ENCODE measurements at places on chromosomes 1 and 21. TPM values are rescaled to one million over a fixed set of nuclear protein-coding genes. Genes with fewer than 3 reads are reported as not detected.

GRCh38 chr1:244090645-244091044 lies 39.6 kb downstream of the ZBTB18 start:
- DNase-seq: no peak

GRCh38 chr1:225460737-225461532 lies 33.1 kb upstream of the LBR start:
- peak; percentile 64 for DNase-seq

VCAM1 gene
- polyA plus RNA-seq: 0.51 TPM

AMY2A gene
- not detected for polyA plus RNA-seq

DNA sequence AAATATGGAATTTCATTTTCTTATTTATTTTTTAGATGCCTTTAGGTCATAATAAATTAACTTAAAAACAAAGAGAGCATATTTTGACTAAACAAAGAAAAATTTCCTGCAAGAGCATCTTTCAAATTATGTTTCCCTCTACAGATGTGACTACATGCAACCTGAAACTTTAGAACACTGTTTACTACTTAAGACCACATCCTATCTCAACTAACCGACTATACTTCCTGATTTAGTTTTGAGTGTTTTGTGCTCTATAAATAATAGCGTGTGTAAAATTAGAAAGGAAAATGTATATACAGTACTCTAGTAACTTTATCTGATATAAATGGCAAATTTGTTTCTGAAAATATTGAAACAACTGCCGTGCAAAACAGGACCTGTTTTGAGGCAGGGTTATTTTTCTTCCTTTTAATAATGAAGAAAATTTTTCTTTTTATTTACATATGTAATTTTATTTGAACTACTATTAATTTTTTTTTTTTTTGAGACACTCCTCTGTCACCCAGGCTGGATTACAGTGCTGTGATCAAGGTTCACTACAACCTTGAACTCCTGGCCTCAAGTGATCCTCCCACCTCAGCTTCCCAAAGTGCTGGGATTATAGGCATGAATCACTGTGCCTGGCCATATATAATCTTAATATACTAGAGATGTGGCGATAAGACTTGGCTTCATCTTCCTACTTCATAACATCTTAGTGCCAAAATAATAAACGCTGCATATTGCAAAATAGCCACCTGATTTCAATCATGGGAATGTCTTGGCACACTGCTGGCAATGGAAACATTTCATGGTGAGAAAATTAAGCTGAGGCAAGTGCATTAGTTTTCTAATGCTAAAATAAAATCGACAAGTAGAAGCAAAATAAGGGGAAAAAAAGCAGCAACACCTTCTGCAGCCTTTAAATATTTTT lies 12.3 kb downstream of the ZRANB2 start:
- no peak for DNase-seq

DNA sequence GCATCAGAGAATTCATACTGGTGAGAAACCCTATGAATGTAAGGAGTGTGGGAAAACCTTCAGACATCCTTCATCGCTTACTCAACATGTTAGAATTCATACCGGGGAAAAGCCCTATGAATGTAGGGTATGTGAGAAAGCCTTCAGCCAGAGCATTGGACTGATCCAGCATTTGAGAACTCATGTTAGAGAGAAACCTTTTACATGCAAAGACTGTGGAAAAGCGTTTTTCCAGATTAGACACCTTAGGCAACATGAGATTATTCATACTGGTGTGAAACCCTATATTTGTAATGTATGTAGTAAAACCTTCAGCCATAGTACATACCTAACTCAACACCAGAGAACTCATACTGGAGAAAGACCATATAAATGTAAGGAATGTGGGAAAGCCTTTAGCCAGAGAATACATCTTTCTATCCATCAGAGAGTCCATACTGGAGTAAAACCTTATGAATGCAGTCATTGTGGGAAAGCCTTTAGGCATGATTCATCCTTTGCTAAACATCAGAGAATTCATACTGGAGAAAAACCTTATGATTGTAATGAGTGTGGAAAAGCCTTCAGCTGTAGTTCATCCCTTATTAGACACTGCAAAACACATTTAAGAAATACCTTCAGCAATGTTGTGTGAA lies 12.8 kb downstream of the ZFP69B start:
- no peak for DNase-seq

- DNase-seq: no peak
Observed at GRCh38 chr1:74674278-74675048, 871 bp upstream of the ERICH3 start.

DNA sequence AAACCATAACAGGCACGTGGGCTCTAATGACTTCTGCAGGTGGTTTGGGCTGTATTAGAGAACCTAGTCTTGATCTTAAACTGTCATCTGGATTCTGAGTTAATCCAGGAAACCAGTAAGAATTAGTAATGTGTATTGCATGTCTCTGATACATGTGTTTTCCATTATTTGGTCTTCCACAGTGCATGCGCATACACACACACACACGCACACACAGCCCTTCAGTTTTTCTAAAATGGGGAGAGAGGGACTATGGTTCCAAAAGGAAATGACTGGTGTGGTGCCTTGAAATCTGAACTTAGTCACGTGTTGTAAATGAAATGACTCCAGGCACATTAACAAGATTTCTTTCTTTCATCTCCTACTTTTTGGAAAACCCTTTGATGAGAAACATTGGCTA lies 67.6 kb downstream of the OLFML2B start:
- no peak for DNase-seq

- no peak for DNase-seq
Observed at GRCh38 chr1:11130406-11130805, 30.7 kb upstream of the EXOSC10 start.

DNA sequence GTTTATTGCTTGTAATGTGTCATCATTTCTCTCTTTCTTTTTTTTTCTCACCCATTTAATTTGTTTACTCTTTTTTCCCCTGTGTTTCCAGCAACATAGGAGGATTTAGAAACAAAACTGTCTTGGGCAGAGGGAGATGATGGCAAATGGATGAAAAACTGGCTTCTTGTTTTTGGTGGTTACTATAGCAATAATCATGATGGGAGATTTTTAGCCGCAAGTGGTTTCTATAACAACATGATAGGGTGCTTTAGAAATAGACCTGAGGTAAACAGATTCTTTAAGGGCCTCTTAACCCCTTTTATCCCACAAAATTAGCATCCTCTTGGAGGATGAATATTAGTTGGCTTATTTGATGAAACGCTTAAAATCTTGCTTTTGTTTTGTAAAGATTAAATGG lies 51.6 kb downstream of the CRB1 start:
- no peak for DNase-seq

Data from CD8-positive, alpha-beta memory T cell (primary cell).